ENCODE measurements at places on chromosomes 16 and 17.

DNA sequence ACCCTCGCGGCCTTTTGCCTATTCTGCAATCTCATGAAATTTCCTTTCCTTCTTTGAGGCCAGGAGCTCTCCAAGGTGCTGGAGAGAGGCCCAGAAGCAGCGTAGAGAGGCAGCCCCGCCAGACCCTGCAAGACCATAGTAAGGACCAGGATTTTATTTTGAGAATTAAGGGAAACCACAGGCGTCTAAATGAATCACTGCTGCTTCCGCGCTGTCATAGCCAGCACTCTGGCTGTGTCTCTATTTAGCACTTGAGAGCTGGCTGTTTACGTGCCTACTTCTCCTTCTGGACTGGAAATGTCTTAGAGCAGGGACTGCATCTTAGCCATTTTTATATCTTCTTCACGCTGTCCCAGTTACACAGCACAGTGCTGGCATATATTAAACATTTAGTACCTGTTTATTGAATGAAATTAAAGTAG lies 37.6 kb upstream of the PIRT start:
- no peak for DNase-seq

GRCh38 chr17:850851-851763 lies 69.0 kb downstream of the MRM3 start:
- peak; percentile 29 for DNase-seq

- DNase-seq = no peak
These were observed 882 bp downstream of the SCARF1 start for GRCh38 chr17:1644493-1645206.

- DNase-seq = no peak
These were observed 66.4 kb downstream of the MYH10 start for GRCh38 chr17:8563981-8564602.

GRCh38 chr17:81046770-81047359 lies 11.9 kb downstream of the BAIAP2 start:
- DNase-seq = no peak

DNA sequence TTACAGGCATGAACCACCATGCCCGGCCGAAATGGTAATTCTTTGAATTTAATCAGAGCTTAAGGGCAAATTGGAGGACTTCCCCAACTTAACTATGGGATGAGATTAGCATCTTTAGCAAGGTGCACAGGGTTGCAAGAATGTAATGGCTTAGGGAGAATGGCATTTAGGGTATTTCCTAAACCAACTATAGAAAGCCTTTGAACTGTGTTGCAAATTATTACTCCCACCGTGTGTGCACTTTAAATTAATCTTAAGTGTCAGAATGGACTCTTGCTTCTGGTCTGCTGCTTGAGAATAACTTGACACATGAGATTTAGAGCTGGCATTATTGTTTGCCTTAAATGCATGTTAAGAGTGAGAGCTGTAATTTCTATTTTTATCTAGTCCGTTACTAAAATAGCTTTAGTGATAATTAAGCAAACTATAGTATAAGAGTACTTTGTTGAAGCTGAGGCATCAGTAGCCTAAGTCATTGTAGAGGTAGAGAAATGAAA lies 59.8 kb downstream of the TUBD1 start:
- no peak for DNase-seq

- DNase-seq = peak; percentile 20
These were observed 4.2 kb downstream of the BCAR1 start for GRCh38 chr16:75247249-75247648.

- peak; percentile 58 for DNase-seq
These were observed 27.8 kb downstream of the ADAM11 start for GRCh38 chr17:44786551-44787081.

DNA sequence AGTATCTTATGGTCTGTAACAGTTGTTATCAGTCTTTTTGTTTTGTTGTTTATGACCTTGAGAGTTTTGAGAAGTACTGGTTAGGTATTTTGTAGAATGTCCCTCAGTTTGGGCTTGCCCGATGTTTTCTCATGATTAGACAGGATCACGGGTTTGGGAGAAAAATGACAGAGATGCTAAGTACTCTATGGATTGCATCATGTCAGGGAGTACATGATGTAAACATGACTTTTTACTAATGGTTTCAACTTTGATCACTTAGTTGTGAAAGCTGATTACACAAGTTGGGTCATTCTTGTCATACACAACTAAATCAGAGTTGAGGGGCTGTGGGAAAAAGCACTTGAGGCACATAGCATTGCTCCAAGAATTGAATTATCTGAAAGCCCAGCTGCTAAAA lies 94.7 kb upstream of the SIAH1 start:
- DNase-seq = no peak

GRCh38 chr16:25034911-25035310 lies 19.7 kb upstream of the ARHGAP17 start:
- DNase-seq = no peak

- DNase-seq = peak; percentile 5
These were observed 3.9 kb downstream of the CTRB2 start for GRCh38 chr16:75203096-75203495.

DNA sequence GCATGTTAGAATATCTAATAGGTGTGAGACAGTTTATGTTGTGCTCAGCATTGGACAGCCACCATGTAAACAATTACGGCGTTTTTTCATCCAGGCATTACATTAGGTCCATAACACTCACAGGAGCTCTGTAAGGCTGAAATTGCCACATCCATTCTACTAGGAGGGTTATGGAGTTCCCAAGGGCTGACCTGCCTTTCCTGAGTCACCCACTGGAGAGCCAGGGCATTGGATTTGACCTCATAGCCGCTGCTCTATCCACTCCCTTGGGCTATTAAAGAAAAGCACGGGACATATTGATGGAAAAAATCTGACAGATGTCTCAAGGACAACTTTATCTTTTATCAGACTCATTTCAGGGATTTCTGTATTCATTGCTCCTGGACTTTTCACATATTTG lies 306.3 kb upstream of the HSBP1 start:
- DNase-seq = no peak

GRCh38 chr17:19370493-19370960 lies 7.8 kb upstream of the MAPK7 start:
- peak; percentile 71 for DNase-seq

Data from left ventricle myocardium inferior (tissue), 1 donor.